ENCODE measurements at places on chromosomes 12 and 14. TPM values are rescaled to one million over a fixed set of nuclear protein-coding genes. Genes with fewer than 3 reads are reported as not detected.

DNA sequence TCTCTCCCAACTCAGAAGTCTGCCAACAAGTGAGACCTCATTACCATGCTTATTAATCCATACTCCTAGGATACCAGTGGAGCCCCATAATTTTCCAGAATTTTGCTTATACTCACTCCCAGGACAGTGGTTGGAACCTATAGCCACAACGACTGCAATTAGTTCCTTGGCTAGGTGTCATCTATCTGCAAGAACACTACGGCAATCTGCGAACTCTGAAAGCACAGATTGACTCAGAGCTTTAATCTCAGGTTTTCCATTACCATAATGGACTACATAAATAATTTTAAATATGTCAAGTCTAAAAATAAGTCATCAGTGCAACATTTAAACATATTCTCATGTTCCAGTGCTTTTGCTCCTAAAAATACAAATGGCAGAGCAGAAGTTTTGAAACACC lies 33.4 kb downstream of the TMTC3 start:
- no peak overlapping the region for H3K4me3 ChIP-seq
- H3K4me1 ChIP-seq = peaks cover 4% of the 10 kb centered on the region
- no peaks in the 10 kb centered on the region for H3K27me3 ChIP-seq
- H3K36me3 ChIP-seq = peaks cover 42% of the 10 kb centered on the region
- no peak for DNase-seq

DNA sequence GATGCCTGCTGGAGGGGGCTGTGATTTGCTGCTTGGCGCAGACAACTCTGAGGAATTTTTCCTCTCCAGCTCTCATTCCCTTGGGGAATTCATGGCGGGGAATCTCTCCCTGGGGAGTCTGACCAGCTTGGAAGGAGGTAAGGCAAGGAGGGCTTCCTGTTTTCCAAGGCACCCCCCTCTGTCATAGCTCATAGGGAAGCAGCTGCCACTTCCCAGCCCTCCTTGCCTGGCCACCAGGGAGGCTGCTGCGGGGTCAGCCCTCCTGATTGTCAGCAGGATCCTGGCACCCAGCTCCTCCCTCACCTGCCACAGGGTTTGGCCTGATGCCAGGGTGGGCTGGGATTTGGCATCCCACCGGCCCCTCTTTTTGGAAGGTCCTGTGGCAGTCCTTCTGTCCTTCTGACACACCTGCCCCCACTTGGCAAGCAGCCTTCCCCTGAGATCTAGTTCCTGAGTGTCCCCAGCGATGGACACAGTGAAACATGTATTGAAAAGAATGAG lies 74.9 kb downstream of the TSPAN9 start:
- no peak for DNase-seq
- H3K4me3 ChIP-seq = no peak overlapping the region
- H3K36me3 ChIP-seq = no peaks in the 10 kb centered on the region
- peaks cover 28% of the 10 kb centered on the region for H3K27me3 ChIP-seq

DNA sequence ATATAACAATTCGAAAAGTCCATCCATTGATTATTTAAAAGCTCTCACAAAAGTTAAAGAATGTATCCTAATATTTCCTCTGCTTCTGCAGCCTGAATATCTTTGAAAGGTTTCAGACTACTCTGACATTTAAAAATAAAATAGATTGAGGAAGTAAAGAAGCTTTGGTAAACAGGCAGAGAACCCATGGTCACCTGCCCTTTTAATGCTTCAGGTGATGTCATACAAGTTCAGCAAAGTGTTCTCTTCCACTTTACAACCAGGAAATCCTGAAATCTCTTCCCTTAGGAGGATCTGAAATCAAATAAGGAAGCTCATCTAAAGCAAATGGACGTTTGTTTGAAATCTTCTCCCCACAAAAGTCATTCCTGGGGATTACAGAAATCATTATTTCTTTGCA lies 322.4 kb downstream of the PDZRN4 start:
- peaks cover 5% of the 10 kb centered on the region for H3K27me3 ChIP-seq
- no peaks in the 10 kb centered on the region for H3K36me3 ChIP-seq
- no peak for DNase-seq
- H3K4me3 ChIP-seq = no peak overlapping the region
- H3K4me1 ChIP-seq = no peaks in the 10 kb centered on the region
- H3K27ac ChIP-seq = no peak overlapping the region

GRCh38 chr12:53594897-53595615 lies 31.1 kb downstream of the ATF7 start:
- H3K4me1 ChIP-seq = peaks cover 5% of the 10 kb centered on the region
- H3K27ac ChIP-seq = no peak overlapping the region
- H3K27me3 ChIP-seq = no peaks in the 10 kb centered on the region
- no peak overlapping the region for H3K4me3 ChIP-seq
- H3K36me3 ChIP-seq = peaks cover 9% of the 10 kb centered on the region

GRCh38 chr12:115722181-115722580 lies 555.3 kb downstream of the MED13L start:
- no peaks in the 10 kb centered on the region for H3K36me3 ChIP-seq
- DNase-seq = no peak
- no peaks in the 10 kb centered on the region for H3K4me1 ChIP-seq
- no peaks in the 10 kb centered on the region for H3K27me3 ChIP-seq

DNA sequence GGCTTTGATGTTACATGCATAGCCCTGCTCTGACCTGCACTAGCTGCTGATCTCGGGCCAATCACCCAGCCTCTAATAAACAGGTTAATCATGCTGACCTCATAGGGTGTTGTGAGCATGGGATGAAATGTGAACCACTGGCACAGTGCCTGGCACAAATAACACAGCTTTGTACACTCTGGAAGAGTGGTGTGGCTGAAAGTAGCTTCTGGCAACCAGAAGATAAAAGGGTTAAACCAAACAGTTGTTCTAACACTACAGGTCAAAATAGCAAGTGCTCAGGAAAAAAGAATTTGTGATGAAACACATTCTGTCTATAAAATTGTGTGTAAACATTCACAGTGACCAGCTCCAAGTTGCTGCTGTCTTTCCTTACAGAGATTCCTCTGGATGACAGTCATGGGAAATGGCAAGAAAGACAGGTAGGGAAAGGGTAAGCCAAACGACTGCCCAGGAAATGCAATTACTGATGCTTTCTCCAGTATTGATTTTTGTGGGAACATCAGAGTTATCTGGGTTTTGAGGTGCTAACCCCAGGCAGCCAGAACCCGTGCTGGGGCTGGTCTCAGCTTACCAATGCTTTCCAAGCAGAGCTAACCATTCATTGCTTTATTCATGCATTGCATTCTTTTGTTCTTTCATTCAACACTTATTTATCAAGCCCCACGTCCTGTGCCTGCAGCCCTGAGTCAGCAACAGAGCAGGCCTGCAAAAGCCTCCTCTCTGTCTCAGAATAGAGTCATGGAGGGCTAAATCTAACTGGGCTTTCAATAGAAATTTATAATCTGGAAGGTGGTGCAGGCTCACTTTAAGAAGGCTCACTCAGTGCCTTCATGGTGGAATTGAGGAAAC lies 38.1 kb upstream of the CAPRIN2 start:
- no peak for DNase-seq
- peaks cover 2% of the 10 kb centered on the region for H3K36me3 ChIP-seq
- H3K27ac ChIP-seq = no peak overlapping the region
- H3K27me3 ChIP-seq = peaks cover 38% of the 10 kb centered on the region
- no peak overlapping the region for H3K4me3 ChIP-seq

GRCh38 chr14:100376751-100377171 lies 53.6 kb downstream of the SLC25A47 start:
- DNase-seq = no peak
- H3K36me3 ChIP-seq = peaks cover 15% of the 10 kb centered on the region
- peaks cover 41% of the 10 kb centered on the region for H3K4me1 ChIP-seq
- peak overlapping the region; percentile 88 for H3K4me3 ChIP-seq

DNA sequence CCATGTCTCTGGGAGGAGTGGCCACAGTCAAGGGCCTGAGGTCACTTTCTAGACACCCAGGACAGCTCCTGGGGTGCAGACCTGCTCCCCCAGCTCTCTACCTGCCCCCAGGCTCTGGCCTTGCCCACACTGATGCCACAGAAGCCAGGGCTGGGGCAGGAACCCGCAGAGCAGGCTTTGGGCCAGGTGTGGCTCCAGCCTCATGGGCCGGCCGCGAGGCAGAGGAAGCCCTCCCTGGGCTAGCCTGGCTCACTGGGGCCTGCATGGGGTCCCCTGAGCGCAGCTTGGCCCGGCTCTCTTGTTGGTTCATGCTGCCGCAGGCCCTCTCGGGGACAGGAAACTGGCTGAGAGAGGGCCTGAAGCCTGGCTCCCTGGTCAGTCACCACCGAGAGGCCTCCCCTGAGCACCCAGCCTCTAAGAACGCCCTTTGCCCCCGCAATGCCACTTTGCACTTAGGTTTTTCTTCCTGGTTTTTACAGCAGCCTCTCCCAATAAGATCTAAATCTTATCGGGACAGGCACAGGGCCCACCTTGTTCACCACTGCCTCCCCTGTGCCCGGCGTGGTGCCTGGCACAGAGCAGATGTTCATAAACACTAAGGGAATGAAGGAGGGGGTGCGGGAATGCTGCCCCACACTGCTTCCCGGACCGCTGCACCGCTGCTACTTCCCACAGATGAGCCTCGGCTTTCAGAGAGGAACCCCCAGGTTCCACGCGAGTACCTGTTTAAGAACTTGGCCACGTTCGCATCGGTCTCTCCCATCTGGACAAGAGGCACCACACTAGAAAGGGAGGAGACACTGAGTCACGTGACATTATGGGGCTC lies 14.7 kb downstream of the MMAB start:
- no peaks in the 10 kb centered on the region for H3K27me3 ChIP-seq
- no peak overlapping the region for H3K27ac ChIP-seq
- peaks cover 12% of the 10 kb centered on the region for H3K36me3 ChIP-seq
- H3K4me1 ChIP-seq = no peaks in the 10 kb centered on the region
- DNase-seq = no peak

- no peak overlapping the region for H3K4me3 ChIP-seq
- no peak overlapping the region for H3K27ac ChIP-seq
- H3K36me3 ChIP-seq = no peaks in the 10 kb centered on the region
- no peaks in the 10 kb centered on the region for H3K27me3 ChIP-seq
These were observed 14.1 kb downstream of the PLCZ1 start for GRCh38 chr12:18723752-18724151.

PTPRQ gene
- not detected for total RNA-seq

SRRM4 gene
- not detected for total RNA-seq

PTPN6 gene
- total RNA-seq = 349 TPM

All from activated naive CD8-positive, alpha-beta T cell treated with anti-CD3 and anti-CD28 coated beads, Interleukin-2, amount 10 ng/mL, durations not matched to agents 7 days and 5 days (primary cell).